ENCODE measurements at places on chromosomes 13 and 19.

DNA sequence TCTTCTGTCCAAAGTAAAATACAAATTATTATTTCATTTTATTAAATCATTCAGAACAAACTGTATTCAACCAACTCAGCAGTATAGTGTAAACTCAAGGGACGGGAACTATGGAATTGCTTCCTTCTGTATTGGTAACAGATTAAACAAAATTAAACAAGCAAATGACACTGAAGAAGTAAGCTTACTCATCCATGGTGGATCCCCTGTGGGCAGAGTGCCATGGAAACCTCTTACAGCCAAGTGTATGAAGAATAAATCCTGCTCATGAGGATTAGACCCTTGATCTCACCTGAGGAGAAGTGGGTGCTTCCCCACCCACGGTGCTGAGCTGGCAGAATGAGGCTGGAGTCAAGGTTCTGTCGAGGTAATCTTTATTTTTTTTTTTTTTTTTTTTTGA, 18.0 kb upstream of the RFXAP start:
- DNase-seq: no peak

DNA sequence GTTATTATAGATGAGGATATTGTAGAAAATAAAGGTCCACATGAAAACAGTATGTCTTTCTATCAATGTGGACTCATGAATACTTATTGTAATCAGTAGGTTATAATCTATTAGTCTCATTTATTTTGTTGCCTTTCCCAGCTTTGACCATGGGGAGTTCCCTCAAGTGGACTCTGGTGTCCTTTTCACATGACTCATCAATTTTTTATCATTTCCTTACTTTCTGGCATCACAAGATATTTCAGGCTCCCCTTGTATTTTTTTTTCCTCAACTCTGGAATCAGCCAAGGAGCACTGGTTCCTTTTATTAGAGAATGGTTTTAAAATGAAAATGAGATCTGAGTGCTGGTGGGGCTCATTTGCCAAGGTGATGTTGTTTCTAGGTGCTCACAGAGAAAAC, 63.4 kb upstream of the DIAPH3 start:
- no peak for DNase-seq

- no peak for DNase-seq
Measured at GRCh38 chr19:50969413-50969760, at the start of gene KLK6. Gene KLK6, minus strand, starts transcription at chr19:50969591. Its CDS starts 1,487 bp downstream, at chr19:50968104.

- DNase-seq: no peak
Measured at GRCh38 chr19:4210166-4210731, 19.1 kb upstream of the EBI3 start.

GRCh38 chr13:65054277-65054676, 2175.9 kb downstream of the PCDH9 start:
- DNase-seq: no peak

GRCh38 chr13:33953203-33953602, 135.3 kb downstream of the RFC3 start:
- no peak for DNase-seq

DNA sequence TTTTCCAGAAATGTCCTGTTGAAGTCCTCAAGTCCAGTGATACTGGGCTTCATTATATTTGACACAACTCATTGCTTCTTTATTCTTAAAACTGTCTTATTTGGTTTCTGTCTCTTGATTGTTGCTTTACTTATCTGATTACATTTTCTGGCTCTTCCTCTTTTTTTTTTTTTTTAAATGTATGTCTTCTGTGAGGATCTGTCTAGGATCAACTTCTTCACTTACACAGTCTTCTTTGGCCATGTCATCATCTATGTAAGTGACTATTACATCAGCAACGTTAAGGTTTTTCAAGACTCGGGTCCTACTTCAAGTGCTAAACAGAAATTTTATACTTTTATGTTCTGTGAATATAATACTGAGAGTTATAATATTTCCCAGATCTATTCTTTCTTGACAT, 162.1 kb downstream of the PDS5B start:
- DNase-seq: no peak

DNA sequence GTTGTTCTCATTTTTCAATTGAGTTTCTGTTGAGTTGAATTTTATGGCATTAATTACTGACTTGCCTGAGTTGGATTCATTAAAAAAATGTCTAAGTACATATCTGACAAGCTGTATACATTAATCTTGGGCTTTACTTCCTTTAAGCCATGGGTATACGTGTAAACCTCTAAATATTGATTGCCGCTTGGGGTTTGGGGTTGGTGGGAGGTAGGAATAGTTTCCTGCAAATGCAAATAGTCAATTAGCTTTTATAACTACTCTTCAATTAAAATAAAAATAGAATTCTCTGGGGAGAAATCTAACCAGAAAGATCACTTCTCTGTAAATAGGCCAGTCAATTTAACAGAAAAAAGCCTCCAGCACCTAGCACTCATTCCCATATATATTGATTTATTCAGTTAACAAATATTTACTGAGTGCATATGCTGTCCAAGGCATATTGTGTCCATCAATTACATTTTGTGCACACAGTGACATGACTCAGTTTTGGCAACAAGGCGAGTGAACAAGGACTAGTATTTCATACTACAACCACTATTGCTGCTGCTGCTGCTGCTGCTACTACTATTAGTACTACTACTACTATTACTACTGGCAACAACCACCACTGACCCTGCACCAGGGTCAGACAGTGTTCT, 306.8 kb downstream of the RFC3 start:
- no peak for DNase-seq

DNA sequence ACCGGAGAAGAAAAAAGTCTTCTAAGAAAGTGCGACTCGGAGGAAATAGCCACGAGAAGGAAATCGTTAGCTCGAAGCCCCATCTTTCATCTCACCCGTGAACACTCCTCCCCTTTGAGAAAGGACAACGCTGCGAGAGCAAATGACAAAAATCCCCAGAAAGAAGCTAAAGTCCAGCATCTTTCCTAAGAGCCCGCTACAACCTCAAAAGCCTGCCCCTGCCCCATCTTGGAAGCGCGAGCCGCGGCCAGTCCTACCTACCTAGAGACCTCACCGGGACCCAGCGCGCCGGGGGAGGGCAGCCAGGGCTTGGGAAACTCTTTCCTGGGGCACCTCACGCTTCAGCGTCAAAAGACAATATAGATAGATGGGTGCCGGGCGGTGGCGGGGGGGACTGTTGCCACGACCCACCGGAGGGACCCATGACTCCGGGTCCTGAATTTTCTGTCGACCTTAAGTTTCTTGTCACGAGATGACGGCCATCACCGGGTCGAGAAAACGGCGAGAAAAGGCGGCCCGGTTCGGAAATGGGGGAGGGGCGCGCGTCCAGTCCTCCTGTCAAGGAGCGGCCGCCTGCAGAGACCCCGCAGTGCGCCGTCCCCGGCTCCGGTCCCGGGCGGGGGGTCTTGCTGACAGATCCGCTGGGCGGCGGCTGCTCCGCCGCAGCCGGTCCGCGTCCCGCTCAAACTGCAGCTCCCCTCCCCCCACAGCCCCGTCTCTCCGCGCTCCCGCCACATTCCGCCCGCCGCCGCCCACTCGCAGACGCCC, 65.9 kb downstream of the KCNRG start:
- DNase-seq: peak; percentile 38

DNA sequence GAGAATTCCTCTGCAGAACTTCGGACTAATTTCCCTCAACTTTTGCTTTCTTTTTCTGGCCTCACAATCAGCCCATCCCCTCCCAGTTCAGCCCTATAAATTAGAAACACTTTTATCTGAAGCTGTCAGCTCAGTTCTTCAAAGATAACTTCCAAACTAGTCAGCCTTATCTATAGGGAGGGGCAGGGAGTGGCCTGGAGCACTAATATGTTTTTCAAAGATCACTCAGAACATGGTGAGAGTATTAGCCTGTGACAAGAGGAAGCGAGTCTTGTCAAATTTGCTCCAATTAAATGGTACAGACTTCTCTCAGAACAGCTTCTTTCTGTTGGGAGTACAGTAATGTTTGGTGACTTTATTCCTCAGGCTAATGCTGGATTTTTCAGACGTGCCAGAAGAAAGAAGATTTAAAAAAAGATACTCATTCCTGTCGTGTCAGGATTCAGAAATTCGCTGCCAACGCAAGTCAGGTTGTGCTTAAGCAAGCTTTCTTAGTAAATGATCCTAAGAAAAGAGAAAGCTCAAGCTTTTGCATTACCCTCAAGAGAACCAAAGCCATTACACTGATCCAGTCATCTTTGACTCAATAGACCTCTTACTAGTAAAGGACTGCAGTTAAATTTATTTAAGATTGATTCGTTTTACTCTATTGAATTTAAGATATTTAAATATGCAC, 1033.6 kb downstream of the SLITRK5 start:
- DNase-seq: no peak

- no peak for DNase-seq
Measured at GRCh38 chr13:71626421-71627117, 240.4 kb downstream of the DACH1 start.

GRCh38 chr19:15293781-15294491, 38.4 kb downstream of the BRD4 start:
- DNase-seq: no peak

- DNase-seq: no peak
Measured at GRCh38 chr19:50331221-50331993, 2.2 kb upstream of the KCNC3 start.

DNA sequence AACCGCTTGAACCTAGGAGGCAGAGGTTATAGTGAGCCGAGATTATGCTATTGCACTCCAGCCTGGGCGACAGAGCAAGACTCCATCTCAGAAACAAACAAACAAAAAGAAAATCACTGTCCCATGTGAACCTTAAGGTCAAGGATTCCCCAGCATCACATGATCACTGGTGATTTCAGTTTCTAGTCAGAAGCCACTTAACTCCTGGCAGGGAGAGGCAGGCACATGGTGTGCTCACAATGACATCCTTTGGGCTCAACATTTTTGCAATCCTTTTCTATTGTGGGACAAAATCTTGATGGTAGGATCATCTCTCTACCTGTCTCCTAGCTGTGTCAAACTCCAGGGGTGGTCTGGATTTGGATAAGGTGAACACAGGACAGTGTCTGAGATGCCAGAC, 12.1 kb downstream of the AKAP8 start:
- no peak for DNase-seq

- DNase-seq: no peak
Measured at GRCh38 chr19:15299568-15300409, 32.5 kb downstream of the BRD4 start.

DNA sequence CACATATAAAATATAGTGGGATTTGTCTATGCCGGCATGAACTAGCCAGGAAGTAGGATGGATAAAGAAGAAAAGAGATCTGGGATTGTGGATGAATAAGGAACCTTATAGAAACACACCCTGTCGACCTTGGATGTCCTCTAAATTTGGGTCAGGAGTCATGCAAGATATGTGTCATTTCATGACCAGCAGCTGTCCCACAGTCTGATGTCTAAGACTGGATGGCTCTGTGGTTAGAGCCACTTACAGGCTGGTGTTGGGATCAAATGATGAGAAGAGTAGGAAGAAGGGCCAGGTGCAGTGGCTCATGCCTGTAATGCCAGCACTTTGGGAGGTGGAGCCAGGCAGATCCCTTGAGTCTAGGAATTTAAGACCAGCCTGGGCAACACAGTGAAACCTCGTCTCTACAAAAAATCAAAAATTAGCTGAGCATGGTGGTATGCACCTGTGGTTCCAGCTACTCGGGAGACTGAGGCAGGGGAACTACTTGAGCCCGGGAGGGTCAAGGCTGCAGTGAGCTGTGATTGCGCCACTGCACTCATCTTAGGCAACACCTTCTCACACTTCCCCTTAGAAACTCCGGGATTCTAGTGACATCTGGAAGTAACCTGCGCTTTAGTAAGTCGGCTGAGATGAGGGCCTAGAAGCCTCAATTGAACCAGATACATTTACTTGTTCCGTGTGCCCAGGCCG, 30.8 kb downstream of the TMED1 start:
- DNase-seq: no peak
